ENCODE measurements at places on chromosomes 7 and 10.

DNA sequence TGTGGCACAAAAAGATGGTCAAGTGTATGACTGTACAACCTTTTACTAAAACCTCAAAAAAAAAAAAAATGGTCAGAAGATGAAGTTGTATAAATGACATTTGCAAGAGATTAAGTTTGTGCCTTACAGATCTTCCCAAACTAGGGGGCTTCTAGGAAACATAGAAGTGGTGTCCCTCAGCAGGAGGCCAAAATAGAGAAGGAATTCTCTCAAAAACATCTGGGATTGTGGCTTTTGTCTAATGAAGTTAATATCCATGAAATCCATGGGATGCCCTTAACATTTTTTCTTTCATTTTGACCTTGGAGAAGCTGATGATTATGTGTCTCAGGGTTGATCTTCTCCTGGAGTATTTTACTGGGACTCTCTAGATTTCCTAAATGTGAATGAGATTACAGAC, 62.2 kb downstream of the CASD1 start:
- DNase-seq = no peak

DNA sequence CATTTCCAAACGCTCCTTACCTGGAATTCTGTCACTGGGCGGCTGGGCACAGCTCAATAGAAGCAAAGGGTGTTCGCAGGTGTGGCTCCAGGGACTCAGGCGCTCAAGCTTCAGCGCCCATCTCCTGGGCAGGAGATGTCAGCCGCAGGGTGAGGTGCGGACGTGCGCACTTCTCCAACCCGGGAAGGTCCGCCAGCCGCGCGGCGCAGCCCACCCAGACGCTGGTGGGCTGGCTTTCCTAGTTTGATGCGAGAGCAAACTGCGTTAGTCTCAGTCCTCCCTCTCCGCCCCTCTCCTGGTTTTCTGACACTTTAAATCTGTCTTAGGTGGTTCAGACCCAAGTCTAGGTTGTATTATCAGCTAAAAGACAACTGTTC, 267 bp downstream of the CALCR start:
- DNase-seq = no peak

DNA sequence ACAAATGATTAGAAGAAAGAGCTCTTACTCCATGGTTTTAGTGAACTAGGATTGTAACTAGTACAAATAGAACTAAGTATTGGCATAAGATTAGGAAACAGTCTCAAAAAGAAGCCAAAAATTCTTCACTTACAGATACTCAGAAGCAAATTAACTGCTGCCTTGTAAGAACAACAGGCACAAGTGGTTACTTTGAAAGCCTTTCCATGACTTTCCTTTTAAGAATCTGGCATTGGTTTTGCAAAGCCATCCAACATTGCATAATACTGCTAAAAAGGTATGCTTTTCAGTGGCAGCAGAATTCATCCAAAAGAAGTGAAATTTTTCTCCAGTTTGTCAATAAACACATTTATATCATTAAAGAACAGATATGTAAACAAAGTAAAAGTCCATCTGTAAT, 126.8 kb upstream of the ODAD2 start:
- no peak for DNase-seq

DNA sequence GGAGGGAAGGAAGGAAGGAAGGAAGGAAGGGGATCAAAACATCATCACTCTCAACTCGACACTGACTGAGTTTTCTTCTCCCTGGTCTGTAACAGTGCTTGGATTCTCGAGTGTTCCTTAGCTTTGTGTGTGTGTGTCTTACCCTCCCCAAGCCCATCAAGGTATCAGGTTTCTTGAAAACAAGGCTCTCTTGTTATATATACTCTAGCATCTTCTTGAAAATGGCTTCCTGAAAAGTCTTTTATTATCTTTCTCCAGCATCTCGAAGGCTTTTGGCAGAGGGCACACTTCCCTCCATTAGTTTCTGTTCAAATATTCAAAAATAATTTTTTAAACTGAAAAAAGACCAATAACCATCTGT, 13.4 kb downstream of the SERPINE1 start:
- DNase-seq = no peak

DNA sequence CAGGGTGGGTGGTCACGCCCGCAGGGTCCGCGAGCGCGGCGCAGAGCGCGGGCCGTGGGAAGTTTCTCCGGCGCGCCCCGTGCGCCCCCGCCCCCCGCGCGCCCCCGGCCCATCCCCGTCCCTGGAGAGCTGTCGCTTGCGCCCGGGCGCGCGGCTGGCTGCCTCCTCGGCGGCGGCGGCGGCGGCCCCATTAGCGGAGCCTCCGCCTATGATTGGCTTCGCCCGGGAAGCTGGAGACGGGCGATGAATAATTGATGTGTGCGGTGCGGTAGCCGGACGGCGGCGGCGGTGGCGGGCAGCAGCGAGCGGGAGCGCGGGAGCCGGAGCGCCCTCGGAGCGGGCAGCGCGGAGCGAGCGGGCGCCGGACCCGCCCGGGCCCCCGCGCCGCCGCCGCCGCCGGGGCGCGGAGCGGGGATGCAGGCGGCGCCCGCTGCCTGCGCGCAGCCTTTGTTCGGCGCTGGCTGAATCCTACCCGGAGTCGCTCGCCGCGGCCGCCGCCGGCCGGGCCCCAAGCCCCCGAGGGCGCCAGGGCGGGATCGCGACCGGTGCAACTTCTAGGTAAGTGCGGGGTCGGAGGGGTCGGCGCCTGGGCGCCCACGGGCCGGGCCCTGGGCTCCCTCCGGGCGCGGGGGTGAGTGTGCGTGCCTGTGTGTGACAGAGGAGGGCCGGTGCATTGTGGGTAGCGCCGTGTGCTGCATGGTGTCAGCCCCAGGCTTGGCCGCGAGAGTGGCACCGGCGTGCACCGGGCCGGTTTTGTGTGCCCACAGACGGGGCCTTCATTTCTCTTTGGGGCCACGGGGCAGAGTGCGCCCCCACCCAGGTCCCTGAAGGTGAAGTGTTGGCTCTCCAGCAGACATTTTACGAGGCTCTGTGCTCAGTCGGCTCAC, 103.8 kb upstream of the PPIF start:
- peak; percentile 73 for DNase-seq

DNA sequence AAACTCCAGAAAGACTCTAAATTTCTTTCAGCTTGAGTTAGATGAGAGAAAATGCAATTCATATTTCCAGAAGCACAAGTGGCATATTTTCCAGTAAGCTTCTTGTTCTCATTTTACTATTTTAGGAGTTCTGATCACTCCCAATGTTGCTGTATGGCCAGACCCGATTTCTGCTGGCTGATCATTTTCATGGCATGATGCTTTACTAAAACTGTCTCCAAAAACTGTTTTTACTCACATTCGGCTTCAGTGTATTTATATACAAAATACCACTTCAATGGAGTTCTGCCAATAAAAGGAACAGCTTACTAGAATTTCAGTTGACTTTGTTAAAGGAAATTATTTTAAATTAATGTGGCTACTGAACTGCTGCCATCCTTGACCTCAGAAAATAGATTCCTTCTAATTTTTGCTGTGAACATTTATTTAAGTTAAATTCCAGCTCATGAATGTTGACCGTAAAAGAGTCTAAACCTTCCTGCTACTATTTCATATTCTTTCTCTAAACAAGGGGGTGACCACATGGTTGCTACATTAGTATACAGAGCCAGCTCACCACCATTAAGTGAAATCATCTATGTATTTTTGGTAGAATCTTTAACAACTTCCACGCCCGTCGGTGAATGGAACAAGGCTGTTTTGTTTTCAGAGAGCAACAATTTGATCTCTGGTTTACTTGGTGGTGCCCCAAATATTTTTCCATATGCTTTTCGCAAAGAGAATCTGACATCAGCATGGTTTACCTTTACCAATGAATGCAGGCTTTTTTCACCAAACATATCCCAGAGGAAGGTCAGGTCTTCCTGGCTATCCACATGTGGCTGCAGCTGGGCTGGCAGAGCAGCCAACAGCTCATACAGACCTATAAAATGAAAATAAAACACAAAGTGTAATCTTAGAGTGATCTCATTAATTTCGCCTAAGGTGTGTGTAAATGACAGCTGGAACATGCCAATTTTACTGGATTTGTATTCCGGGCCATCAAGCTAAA, 101.2 kb downstream of the MPP7 start:
- no peak for DNase-seq

DNA sequence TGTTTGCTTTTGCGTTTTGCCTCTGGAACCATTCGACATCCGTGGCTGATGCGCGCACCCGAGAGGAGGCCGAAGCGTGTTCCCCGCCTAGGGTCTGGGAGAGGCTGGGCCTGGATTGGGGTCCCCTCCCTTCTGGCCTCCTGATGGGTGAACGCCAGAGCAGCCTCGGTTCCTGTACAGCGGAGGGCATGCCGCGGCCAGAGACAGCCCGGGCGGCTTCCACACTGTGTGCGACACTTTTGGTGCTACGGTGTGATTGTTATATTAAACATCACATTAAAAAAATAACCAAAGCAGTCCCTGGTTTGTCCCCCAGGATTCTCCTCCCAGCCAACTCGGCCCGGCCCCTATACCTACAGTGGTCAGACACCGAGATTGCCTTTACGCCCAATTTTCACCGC, 3.7 kb upstream of the HOXA7 start:
- DNase-seq = peak; percentile 48

- DNase-seq = no peak
Observed at GRCh38 chr7:152909683-152910544, 150.4 kb downstream of the ACTR3B start.

DNA sequence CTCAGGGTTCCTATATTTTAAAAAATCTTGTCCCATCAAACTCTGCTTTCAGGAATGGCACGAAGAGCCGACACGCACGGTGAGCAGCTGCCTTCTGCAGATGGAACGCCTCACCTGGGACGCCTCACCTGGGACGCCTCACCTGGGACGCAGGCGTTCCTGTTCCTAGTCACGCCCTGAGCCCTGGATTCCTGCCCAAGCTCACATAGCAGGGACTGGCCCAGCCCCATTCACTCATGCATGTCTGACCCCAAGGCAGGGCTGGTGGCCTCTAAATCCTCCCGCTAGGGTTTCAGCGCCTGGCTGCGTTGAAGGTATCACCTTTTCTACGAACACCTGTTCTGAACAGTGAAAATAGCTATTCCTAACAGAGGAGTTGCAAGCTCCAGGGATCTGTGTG, 49.8 kb downstream of the CARD11 start:
- no peak for DNase-seq

GRCh38 chr10:7027913-7028808, 382.7 kb downstream of the SFMBT2 start:
- DNase-seq = no peak

DNA sequence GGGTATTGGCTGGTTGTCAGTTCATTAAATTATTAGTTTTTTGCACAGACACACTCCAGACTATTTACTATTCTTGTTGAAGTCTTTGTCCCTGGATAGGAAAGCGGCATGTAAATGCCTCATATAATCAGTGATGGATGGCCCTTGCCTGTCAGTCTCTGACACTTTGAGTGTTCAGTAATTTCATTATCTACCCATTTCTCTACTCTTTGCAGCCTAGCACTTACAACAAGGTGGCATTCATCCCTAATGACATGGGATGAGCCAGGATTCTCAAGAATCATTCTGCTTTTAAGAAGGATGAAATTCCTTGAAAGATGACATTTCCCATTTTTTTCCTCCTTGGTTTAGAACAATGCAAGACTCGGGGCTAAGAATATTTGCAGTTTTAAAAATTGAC, 155.7 kb downstream of the SORCS3 start:
- DNase-seq = no peak

DNA sequence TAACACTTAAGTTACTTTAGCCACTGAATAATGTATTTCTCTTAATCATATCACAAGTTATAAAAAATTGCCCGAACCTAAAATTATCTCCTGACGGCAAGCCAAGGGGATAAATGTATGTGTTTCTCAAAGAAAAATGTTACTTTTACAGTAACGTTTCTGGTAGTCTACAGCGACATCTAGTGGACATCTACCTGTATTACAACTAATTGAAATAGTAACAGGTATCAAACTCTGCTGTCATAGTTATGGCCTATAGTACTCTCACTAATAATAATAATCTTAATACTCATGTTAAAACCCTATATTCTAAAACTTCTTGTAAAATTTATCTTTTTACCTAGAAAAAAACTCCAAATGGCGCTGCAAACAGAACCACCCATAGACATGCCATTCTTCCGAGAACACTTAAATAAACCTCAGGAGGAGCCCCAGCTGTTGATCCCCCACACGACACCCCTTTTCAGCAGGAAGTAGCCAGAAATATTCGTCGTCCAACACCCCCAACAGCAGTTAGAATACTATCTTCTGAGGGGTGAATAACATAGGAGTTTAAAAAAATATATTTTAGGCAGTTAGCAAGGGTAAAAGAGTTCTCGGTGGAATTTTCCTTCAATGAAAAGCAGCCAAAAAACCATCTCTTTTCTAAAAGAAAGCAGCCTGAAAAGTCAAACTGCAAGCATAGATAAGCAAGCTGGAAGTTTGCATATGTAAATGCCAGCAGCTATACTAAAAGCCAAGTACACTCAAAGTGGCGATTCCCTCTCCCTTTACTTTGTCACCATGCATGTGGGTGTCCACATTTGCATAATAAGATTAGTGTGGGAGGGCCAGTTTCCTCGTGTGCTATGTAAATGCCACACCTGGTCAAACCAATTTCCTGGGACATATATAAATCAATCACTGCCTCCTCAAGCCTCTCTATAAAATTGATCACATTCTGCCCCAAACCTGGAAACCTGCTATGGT, 40.5 kb upstream of the ZNF107 start:
- DNase-seq = no peak

GRCh38 chr10:132973903-132974241, 31.5 kb upstream of the CFAP46 start:
- no peak for DNase-seq

- no peak for DNase-seq
Observed at GRCh38 chr10:122307669-122308416, 36.7 kb downstream of the BTBD16 start.

- DNase-seq = no peak
Observed at GRCh38 chr10:95217476-95217875, 23.4 kb downstream of the ACSM6 start.

GRCh38 chr7:37097983-37098382, 350.7 kb downstream of the ELMO1 start:
- no peak for DNase-seq

DNA sequence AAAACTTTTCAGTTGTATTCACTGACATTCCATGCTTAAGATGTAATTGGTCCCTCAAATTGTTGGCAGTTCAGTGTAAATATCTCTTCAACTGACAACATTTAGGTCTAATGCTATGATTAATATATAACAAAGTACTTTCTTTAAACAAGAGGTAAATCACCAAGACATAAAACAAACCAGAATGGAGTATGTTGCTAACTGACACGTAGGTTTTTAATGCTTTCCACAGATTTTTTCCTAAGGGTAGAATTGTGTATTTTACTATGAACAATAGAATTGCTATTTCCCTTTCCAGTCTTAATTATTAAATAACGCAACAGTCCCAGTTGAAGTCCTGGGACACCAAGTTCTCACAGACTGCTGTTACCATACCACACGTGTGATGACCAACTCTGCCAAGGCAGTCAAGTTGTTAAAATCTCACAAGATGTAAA, 4.1 kb downstream of the JCAD start:
- no peak for DNase-seq

GRCh38 chr10:106396192-106396591, 768.3 kb downstream of the SORCS1 start:
- DNase-seq = no peak

- peak; percentile 64 for DNase-seq
Observed at GRCh38 chr10:77636967-77637531, 559 bp downstream of the KCNMA1 start.

All from H1 (cell line).